DND-41 (cell line): ENCODE measurements at places on chromosomes 5 and 9.

DNA sequence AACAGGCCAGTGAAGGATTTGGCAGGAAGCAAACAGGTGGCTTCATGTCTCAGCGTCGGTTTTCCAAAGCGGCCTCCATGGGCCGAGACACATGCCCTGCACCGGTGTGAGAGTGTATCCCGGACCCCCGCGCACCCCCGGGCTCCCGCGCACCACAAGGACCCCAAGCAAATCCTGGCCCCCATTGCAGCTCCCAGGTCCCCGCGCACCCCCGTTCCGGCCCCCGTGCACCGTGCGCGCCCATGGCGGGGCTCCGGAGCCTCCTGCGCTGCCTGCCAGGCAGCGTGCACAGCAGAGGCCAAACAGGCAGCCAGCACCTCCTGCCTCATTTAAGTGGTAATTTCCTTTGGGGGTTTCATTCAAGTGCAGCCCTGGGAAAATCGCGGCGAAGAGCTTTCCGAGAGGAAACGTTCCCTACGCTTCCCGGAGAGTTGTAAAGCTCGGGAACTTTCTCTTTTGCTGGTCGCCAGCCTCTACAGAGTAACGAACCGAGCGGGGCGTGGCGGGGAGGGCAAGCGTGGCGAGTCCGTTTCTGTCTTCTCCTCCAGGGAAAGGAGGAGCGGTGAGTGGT lies 145.5 kb upstream of the SLC24A2 start:
- no peaks in the 10 kb centered on the region for H3K27me3 ChIP-seq
- no peaks in the 10 kb centered on the region for H3K36me3 ChIP-seq
- DNase-seq: no peak
- H3K27ac ChIP-seq: no peak overlapping the region
- H3K4me1 ChIP-seq: no peaks in the 10 kb centered on the region

- DNase-seq: peak; percentile 18
- H3K27ac ChIP-seq: no peak overlapping the region
- no peaks in the 10 kb centered on the region for H3K4me1 ChIP-seq
- H3K4me3 ChIP-seq: no peak overlapping the region
These were observed 297.0 kb upstream of the ACTBL2 start for GRCh38 chr5:57779383-57780223.

GRCh38 chr5:166581826-166582225 lies 1709.6 kb upstream of the WWC1 start:
- no peaks in the 10 kb centered on the region for H3K27me3 ChIP-seq
- H3K27ac ChIP-seq: no peak overlapping the region
- no peak for DNase-seq
- H3K36me3 ChIP-seq: no peaks in the 10 kb centered on the region
- no peaks in the 10 kb centered on the region for H3K4me1 ChIP-seq

DNA sequence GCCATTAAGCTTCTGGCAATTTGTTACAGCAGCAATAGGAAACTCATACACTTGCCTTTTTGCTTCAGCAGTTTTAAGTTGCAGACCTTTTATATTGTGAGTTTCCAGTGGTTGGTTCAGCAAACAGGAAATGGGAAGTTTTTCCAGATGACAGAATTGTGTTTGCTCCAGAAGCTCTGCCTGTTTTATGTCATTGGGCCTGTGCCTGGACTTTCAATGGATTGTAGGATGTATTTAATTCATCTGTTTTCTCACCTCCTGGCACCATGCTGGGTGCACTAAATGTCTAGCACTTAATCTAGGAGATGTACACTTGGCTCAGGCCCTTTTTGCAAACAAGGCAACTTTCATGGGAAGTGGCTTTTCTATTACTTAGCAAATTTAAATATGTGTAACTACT lies 100.4 kb upstream of the CLINT1 start:
- H3K36me3 ChIP-seq: no peaks in the 10 kb centered on the region
- no peak for DNase-seq

DNA sequence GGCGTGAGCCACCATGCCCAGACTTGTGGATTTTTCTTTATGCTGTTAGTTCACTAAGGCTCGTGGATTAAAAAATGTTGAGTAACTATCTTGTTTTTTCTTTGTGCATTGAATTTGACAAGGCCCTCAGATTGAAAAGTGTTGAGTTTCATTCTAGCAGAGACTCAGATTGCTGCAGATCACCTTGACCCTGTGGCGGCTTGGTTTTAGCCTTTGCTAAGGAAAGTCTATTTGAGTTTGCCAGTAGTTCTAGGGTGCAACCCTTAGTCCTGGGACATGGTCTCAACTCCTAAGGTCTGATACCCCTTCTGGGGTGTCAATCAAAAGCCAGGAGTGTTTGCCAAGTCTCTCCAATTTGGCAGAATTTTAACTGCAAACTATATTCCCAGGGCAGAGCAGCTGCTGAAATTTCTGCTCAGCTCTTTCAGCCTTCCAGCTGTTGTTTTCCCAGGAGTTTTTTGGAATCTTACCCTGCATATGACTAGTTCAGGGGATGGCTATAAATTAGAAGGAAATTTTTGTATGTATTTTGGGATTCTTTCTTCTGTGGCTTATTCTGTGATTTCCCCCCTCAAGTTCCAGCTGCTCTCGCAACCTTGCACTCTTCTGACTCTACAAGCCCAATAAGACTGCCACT lies 84.3 kb upstream of the HAND1 start:
- peaks cover 11% of the 10 kb centered on the region for H3K27me3 ChIP-seq
- DNase-seq: no peak
- no peaks in the 10 kb centered on the region for H3K4me1 ChIP-seq

DNA sequence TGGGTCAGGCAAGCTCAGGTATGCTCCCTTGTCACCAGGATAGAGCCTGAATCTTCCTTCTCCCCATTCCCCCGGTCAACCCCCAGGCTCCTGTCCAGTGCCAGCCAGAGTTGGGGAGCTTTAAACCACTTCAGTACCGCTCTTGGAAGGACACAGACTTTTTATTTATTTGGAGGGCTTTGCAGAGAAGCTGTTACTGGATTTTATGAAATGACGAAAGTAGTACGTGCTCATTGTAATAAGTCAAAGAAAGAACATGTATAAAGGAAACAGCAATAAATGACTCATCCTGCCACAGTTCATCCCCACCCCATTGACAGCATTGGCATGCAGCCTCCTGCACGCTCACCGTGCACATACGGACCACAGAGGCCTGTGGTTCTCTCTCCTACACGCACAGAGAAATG lies 230.3 kb downstream of the AUH start:
- H3K4me1 ChIP-seq: no peaks in the 10 kb centered on the region
- H3K27ac ChIP-seq: no peak overlapping the region
- no peak overlapping the region for H3K4me3 ChIP-seq
- DNase-seq: no peak
- H3K27me3 ChIP-seq: no peaks in the 10 kb centered on the region
- no peaks in the 10 kb centered on the region for H3K36me3 ChIP-seq

DNA sequence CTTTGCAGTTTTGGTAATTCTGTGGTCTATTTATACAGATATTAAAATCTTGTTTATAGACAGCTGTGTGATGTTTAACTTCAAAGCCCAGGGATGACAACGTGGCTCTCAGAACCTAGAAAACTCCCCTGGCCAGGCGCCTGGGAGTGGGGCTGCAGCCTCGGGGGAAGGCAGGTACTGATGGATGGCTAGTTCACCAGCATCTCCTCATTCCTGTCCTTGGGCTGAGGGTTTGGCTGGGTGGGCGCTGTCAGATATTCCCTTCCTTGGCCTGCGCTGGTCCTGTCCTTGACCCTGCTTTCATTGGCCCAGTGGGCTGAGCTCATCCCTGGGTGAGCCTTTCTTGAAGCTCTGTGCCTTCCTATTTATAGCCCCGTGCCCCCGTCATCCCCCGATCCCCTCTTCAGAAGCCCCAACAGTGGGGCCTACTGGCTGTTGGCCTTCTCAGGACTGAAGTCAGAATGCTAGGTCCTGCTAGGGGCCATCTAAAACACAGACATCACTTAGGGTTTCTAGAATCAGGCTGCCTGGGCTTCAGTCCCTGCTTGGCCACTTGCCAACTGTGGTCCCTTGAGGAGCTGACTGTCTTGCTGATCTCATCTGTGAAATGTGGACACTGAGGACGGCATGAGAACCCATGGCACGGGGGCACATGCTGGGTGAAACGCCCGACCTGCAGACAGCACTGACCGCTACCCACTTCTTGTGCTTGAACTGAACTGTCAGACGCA lies 20.9 kb downstream of the SH3GLB2 start:
- H3K27ac ChIP-seq: no peak overlapping the region
- no peak for DNase-seq
- H3K4me3 ChIP-seq: no peak overlapping the region
- no peaks in the 10 kb centered on the region for H3K27me3 ChIP-seq
- H3K36me3 ChIP-seq: peaks cover 84% of the 10 kb centered on the region

DNA sequence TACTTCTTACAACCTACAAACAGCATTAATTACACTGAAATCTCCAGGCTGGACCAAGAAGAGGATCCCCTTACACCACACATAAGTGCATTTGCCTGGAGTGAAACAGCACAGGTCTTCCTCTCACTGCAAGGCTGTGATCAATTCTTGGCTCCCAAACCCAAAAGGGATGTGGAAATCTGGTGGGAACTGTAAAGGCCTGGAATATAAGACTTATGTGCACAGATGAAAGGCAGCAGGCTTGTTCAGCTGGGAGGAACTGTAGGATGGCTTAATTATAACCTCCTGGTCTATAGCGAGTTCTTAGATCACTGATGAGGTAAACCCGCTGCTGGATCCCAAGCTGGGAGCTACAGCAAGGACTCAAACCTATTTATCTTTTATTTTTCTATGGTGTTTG lies 182.9 kb upstream of the TNC start:
- H3K36me3 ChIP-seq: no peaks in the 10 kb centered on the region
- H3K4me1 ChIP-seq: no peaks in the 10 kb centered on the region
- no peak overlapping the region for H3K27ac ChIP-seq
- no peak for DNase-seq
- H3K4me3 ChIP-seq: no peak overlapping the region

DNA sequence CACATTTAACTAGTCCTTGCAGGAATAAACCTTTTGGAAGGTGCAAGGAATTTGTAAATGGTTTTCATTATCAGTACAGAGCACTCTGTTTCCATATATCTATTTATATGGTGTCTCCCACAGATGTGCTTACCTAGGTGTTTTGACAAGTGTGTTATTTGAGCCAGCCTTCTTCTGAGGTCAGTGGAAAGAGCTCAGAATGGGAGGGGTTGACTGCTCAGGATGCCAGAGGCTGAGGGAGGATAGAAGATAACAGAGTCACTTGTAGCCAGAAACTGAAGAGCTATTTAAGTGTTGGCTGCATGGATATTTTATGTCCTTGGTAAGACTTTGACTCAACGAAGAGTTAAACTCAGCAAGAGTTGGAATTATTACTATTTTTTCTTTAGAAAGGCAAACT lies 5.0 kb downstream of the CMYA5 start:
- no peaks in the 10 kb centered on the region for H3K4me1 ChIP-seq
- no peak overlapping the region for H3K27ac ChIP-seq
- no peak for DNase-seq
- no peak overlapping the region for H3K4me3 ChIP-seq
- H3K36me3 ChIP-seq: no peaks in the 10 kb centered on the region

- no peak overlapping the region for H3K4me3 ChIP-seq
- no peak overlapping the region for H3K27ac ChIP-seq
These were observed 112.0 kb downstream of the RXRA start for GRCh38 chr9:134438195-134438788.

DNA sequence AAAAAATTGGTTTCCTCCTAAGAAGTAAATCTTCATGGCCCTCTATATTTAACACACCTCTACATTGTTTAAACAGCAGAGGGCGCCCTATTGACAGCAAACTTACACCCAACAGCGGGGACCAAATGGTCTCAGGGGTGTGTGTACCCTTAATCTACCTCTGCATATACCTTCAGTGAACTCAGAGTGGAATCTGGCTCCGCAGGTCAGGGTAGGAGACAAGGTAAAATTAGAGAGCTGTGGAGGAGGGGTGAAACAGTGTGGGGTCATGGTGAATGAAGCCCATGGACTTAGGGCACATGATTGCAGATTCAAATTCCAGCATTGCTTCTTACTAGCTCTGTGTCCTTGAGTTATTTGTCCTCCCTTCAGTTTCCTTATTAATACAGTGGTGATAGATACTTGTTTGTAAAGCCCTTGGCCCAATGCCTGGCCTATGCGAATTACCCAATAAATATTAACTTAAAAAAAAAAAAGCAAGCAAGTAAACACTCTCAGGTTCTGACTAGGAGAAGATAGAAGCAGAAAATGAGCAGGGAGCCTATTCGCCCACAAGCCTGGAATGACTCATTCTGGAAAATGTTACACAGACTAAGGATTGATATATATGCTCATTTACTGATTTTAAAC lies 122.9 kb downstream of the CAVIN4 start:
- H3K4me1 ChIP-seq: no peaks in the 10 kb centered on the region
- no peak overlapping the region for H3K27ac ChIP-seq
- no peak overlapping the region for H3K4me3 ChIP-seq
- DNase-seq: peak; percentile 13
- no peaks in the 10 kb centered on the region for H3K36me3 ChIP-seq

DNA sequence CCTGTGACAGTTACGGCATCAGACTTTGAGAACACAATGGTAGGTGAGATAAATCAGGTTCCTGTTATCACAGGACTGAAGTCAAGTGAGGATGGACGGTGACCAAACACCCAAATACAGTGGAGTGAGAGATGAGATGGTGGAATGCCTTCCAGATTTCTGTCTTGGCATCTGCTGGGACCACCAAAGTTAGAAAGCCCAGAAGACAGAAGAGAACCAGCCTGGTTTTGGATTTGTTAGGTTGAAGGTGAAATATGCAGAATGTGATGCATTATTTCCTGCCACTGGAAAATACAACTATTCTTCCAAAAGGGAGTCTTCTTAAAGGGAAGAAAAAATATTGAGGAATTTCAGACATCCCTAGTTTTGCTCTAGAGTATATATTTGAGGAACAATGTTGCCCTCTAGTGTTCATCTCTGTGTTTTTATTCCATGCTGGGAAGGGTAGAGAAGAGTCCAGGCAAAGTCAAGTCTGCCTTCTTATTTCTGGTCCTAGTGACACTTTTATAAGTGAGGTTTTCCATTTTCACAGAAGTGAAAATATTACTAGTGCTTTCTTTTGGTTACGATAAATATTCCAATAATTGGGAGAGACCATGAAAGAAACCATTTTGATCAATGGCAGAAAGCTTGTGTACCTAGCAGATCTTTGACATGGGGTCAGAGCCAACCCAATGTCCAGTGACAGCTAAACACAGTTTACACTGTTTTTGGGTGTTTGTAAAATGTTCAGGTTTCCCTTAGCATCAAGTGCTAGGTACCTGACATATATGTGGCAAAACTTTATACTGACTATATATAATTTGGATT lies 142.3 kb upstream of the ANKH start:
- H3K36me3 ChIP-seq: no peaks in the 10 kb centered on the region
- no peaks in the 10 kb centered on the region for H3K4me1 ChIP-seq
- no peak for DNase-seq
- no peaks in the 10 kb centered on the region for H3K27me3 ChIP-seq

GRCh38 chr5:115948091-115948534 lies 14.2 kb upstream of the LVRN start:
- H3K4me1 ChIP-seq: no peaks in the 10 kb centered on the region
- DNase-seq: no peak
- H3K27ac ChIP-seq: no peak overlapping the region
- no peaks in the 10 kb centered on the region for H3K27me3 ChIP-seq
- H3K36me3 ChIP-seq: no peaks in the 10 kb centered on the region

- no peak overlapping the region for H3K27ac ChIP-seq
- no peaks in the 10 kb centered on the region for H3K4me1 ChIP-seq
- H3K36me3 ChIP-seq: no peaks in the 10 kb centered on the region
These were observed 1810.7 kb upstream of the CDH6 start for GRCh38 chr5:29382780-29383179.

GRCh38 chr5:1246711-1247431 lies 21.7 kb downstream of the SLC6A18 start:
- no peaks in the 10 kb centered on the region for H3K4me1 ChIP-seq
- no peak overlapping the region for H3K27ac ChIP-seq
- no peak overlapping the region for H3K4me3 ChIP-seq
- no peaks in the 10 kb centered on the region for H3K27me3 ChIP-seq
